ENCODE measurements at places on chromosomes 12 and 14.

GRCh38 chr12:6340745-6341416, 995 bp downstream of the TNFRSF1A start:
- DNase-seq: no peak

GRCh38 chr12:95766356-95767019, 24.1 kb downstream of the NTN4 start:
- DNase-seq: no peak

DNA sequence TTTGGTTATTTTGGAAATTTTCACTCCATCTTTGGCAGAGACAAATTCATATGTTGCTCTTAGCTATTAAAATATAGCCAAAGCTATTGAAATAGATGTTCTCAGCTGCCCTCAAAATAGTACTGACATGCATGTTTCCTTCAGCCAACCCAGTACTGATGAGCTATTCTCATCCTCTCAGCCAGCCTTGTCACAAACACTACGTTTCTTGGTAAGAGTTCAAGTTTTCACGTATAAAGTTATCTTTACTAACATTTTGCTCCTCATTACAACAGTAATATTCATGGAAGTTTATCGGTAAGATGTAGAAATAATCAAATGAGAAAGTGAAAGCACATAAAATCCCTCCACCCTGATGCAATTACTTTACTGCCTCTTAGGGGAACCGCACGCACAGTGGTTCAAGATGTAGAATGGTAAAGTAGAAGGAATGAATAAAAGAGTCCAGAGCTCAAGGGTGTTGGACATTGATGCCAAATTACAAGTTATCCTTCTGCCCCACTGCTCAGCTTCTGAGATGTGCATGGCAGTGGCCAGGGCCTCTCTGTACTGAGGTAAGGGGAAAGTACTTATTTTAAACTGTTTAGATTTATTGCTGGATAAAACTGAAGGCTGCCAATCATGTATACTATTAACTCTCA, 20.7 kb downstream of the GCH1 start:
- no peak for DNase-seq

DNA sequence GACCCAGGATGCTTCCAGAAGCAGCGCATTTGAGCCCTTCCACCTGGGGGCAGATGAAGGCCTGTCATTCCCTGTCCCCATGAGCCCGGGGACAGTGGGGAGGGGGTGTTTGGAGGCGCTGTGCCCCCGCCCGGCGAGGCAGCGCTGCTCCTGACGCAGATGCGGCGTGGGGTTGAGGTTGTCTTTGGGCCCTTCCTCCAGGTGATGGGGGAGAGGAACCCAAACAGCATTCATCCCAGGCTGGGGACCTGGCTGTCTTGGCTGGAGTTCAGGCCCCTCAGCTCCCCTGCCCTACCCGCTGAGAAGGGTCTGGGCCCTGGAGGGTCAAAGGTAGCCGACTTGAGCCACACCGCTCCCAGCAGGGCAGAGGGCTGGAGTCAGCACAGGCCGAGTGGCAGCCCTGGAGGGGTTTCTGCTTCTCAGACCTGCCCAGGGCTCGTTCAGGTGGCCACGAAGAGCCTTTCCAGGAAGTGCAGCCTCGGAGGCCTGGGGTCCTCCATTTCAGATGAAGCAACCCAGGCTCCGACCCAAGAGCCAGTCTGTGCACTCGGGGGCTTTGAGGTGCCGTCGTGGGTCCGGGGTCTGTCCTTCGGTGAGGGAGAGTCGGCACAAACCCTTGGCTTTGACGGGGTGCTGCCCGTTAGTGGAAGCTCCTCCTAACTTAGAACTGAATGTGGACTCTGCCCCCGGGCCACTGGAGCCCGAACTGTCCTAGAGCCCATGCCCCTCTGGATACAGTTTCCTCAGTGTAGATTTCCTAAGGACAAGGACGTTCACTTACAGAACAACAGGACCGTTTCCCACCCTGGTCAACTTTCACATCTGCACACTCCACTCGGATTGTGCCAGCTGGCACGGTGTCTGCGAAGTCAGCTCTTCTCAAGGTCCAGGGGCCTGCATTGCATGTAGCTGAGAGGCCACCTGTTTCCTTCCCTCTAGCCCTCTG, 16.1 kb downstream of the ACADS start:
- DNase-seq: no peak

DNA sequence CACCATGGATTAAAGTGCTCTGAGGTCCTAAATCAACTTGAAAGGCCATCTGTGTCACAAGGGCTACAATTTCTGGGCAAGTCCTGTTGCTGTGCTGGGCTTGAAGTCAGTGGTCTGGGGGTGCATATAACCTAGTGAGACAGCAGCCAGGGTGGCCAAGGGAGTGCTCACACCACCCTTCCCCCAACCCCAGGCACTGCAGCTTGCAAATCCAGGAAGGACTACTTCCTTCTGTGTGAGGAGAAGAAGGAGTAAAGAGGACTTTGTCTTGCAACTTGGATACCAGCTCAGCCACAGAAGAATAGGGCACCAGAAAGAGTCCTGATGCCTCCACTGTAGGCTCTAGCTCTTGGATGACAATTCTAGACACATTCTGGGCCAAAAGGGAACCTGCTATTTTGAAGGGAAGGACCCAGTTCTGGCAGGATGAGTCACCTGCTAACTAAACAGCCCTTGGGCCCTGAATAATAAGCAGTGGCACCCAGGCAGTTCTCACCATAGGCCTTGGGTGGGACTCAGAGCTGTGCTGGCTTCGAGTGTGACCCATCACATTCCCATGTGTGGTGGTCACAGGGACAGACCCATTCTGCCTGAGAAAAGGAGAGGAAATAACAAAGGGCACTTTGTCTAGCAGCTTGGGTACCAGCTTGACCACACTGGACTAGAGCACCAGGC, 32.6 kb upstream of the DHRS7 start:
- DNase-seq: no peak

DNA sequence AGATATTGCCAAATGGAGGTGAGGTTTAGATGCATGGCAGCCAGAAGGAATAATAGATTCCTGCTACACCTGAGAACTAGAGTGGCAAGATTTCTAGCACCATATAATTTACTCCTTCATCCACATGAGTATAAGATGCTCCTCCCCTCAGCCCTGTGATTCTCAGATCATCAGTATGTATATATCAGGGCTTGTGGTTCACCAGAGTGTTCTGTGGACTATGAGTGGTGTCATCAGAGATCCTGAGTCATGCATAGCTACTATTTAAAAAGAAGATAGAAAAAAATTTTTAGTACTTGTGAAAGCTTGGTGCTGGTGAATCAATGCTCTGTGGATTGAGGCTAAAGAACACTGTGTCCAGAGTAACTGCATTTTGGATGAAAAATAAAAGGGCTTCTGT, 285.9 kb downstream of the BMP4 start:
- no peak for DNase-seq

DNA sequence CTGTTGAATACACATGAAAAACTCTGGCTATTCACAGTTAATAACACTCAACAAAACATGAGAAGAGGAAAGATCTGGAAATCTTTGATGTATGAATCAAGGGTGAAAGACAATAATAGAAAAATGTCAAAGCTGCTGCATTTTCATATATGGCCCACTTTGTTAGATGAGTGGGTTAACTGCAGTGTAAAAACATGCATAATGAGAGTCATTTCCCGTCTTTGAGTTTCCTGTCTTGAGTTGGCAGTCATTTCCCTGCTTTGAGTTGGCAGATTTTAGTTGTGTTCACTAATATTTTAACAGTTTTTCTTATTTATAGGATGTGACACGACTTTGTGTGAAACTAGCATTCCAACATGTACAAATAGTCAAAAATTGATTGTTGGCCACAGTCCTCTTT, 87.9 kb upstream of the PTPRQ start:
- DNase-seq: no peak

- no peak for DNase-seq
These were observed 6.5 kb upstream of the GLT8D2 start for GRCh38 chr12:104056419-104056972.

GRCh38 chr12:48818831-48819590, 715 bp downstream of the CACNB3 start:
- no peak for DNase-seq

DNA sequence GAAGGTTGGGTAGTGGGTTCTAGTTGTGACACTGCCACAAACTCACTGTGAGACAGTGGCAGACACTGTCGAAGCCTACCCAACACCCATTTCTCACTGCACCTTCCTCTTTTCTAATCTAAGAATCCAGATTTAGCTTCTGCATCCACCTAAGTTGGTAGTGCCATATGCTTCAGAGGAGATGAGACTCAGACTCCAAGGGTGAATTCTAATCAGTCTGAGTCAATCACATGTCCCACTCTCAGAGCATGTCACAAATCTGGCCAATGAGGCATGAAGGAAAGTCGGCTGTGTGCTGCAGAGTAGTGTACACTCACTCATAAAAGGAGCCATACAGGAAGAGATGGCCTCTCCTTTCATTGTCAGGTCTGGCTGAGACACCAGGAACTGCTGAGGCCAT, 102.1 kb upstream of the RAP1B start:
- DNase-seq: no peak

DNA sequence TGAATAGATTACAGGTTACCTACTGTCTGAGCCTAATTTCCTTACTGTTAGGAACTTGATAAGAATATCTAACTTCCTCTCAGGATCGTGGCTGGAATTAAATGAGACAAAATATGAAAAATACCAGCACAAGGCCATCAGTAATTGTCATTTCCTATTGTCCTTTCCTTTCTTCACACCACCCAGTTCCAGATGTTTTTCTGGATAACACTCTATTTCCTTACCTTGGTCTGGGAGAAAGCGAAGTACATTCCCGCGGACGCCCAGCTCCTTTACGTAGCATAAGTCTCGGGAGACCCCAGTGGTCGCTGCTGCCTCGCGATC, 376 bp downstream of the GDF3 start:
- DNase-seq: no peak

GRCh38 chr14:54483073-54483745, 5.6 kb downstream of the GMFB start:
- DNase-seq: no peak

- no peak for DNase-seq
These were observed 22.4 kb downstream of the CALM1 start for GRCh38 chr14:90419200-90419599.

- DNase-seq: no peak
These were observed 13.4 kb upstream of the ALDH2 start for GRCh38 chr12:111753144-111753881.

DNA sequence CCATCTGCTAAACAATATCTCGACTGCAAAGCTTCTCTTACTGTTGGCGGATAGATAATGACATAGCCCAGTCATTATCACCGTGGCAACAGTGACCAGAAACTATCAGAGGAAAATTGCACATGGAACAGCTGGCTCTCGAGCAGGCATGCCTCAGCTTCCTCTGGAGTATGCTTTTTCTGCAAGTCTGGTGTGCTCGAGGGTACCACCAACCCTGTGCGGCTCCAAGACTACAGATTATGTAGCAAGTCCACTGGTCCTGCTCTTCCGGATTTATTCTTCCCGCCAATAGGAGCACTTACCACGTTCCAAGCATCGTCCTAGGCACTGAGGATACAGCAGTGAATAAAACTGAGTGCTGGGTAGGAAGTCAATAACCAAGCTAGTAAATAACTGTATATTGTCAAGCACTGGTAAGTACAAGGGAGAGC, 1.4 kb upstream of the GLRX5 start:
- DNase-seq: no peak

GRCh38 chr12:52646613-52647012, 5.4 kb downstream of the KRT2 start:
- no peak for DNase-seq

DNA sequence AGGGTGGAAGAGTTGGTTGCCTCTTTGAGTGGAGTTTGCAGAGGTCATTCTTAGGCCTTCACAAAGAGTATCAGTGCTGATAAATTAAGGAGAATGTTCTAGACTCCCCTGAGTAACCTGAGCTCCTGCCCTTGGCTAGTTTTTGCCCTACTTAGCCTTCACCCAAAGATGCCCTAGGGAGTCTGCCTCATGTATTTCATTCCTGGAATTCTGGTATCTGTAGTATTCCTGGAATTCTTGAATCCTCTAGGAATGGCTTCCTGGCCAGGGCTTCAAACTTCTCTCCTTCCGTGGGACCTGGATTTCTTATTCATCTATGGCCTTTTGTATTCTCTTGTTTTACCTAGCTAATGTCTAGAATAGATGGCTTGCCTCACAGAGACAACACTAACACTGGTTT, 701.1 kb downstream of the NOVA1 start:
- DNase-seq: no peak

- no peak for DNase-seq
These were observed 2.8 kb downstream of the PIANP start for GRCh38 chr12:6697584-6698351.

DNA sequence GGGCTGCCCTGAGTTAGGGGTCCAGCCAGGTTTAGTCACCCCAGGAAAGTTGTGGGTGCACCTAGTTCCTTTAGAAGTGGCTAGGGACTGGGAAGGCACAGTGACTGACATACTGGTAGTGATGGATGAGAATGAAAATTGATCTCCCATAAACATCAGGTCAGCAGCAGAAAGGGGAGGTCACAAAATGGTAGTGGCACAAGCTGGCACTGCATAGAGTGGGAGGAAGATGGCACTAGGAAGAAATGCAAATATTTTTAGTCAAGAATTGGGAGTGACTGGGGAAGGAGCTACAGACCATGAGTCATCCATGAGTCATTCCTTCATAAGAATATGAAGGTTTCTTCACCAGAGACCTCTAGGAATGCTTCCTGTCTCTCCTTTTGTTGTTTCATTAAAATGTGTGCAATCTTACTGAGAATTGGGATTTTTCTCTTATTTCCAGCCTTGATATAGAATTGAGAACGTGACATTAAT, 198.3 kb upstream of the AMIGO2 start:
- DNase-seq: no peak

DNA sequence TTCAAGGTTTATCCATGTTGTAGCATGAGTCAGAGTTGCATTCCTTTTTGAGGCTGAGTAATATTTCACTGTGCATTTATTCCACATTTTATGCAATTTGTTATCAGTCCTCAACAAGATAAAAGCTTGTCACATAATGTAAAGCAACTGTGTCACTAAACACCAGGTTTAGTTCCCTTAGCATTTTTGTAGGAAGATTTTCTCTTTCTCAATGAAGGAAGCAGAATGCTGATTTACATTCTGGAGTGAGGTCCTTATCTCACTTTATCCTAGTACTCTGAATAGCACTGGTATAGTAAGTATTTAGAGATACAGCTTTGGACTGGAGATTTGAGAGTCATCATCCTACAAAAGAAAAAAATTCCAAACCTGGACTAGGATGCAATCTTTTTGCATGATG, 9.8 kb upstream of the EXD2 start:
- no peak for DNase-seq

GRCh38 chr12:6968426-6968825, 2.0 kb downstream of the PHB2 start:
- no peak for DNase-seq

- DNase-seq: no peak
These were observed 39.7 kb downstream of the MAPKAPK5 start for GRCh38 chr12:111881716-111882115.

DNA sequence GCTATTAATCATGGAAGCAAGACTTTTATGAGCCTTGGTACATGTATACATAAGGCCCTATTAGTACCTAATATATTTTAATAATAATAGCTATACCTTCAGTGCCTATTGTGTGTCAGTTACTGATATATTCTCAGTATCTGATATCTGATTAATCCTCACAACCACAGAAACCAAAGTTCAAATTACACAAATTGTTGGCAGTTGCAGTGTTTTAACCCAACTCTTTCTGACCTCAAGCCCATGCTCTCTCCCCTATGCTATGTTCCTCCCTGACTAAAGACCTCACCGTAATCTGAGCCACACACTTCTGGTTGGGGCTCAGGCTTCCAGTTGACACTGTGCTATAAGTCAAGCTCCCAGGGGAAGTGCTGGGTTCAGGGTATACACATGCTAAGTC, 214.4 kb downstream of the SPTSSA start:
- DNase-seq: no peak
